ENCODE measurements at places on chromosomes 6 and 20.

GRCh38 chr20:37920270-37920669 is 17.3 kb downstream of the VSTM2L start:
- DNase-seq: no peak

GRCh38 chr20:2693286-2694007 is 867 bp downstream of the EBF4 start:
- DNase-seq: no peak

DNA sequence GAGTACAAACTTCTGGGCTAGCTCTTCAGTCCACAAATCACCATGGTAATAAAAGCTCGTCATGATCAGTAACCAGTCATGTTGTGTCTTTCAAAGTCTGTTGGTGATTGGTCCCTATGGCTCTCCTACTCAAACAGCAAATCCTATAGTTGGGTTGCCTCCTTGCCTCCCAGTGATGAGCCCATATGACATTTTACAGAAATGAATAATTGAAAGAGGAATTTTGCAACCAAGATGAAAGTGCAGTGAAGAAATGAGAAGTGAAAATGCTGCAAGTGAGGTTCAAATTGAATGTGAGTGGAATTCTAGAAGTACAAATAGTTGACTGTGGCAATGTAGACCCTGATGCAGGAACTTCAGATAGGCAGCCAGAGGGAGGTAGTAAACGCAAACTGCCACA is 5.1 kb upstream of the SIRPD start:
- DNase-seq: no peak

- DNase-seq: no peak
Observed at GRCh38 chr6:16756660-16757255, 4.5 kb downstream of the ATXN1 start.

- DNase-seq: no peak
Observed at GRCh38 chr6:56708810-56709597, 66.3 kb upstream of the DST start.

GRCh38 chr6:12709556-12710232 is 6.9 kb upstream of the PHACTR1 start:
- no peak for DNase-seq

GRCh38 chr20:22438346-22438745 is 146.0 kb downstream of the FOXA2 start:
- DNase-seq: no peak

DNA sequence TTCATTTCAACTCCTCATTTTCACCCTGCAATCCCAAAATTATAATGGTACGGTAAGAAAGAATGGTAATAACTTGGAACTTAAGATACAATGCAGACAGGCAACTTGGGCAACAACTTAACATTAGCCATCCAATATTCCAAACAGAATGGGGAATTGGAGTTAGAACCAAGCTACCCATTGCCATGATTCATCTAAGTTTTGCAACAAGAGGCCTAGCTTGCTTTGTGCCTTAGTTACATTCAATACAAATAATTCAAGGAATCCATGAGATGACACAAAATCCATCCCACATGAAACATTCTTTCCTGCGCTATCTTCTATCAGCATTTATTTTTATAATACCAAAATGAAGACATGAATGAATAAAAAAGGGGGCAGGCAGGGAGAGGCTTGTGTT is 28.4 kb downstream of the DCDC2 start:
- DNase-seq: no peak

- DNase-seq: no peak
Observed at GRCh38 chr6:35181308-35181932, 32.3 kb upstream of the SCUBE3 start.

DNA sequence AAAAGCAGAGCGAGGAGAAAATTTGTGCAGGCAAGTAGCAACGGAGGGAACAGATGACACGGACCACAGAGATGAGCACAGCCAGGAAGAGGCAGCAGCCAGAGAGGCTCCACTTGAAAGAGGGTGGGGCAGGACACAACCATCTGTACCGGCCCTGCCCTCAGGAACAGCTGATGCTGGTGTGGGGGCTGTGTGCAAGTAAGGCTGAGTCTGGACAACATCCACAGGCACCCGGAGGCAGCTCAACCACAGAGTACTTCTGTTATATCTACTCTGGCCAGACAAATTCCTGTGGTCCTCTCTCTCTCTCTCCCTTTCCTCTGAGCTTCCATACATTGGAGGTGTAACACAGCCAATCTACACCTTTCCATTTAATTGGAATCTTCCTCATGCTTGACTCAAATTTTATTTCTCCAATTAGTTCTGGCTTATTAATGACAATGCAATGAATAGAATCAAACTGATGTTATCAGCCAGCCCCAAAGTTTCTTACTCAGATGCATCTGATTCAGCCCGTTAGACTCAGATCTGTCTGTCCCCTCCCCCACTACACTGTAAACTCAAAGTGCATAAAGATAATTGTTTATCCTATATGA is 24.9 kb downstream of the KIF13A start:
- DNase-seq: no peak

- DNase-seq: no peak
Observed at GRCh38 chr20:6697228-6697972, 70.1 kb upstream of the BMP2 start.

DNA sequence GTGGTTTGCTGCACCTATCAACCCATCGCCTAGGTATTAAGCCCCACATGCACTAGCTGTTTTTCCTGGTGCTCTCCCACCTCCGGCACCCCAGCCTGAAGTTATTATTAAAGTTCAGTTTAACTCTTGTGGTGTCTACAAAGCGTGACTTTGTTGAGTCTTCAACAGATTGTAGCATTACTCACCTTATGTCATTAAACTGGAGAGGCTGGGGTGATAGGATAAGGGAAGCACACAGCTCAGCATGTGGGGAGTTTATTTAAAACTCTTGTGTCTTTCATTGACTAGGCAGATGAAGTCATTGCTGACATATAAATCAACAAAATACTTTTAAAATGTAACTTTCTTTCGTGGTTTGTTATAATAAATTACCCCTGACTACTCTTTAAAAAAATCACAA is 84.7 kb upstream of the GCM1 start:
- DNase-seq: no peak

DNA sequence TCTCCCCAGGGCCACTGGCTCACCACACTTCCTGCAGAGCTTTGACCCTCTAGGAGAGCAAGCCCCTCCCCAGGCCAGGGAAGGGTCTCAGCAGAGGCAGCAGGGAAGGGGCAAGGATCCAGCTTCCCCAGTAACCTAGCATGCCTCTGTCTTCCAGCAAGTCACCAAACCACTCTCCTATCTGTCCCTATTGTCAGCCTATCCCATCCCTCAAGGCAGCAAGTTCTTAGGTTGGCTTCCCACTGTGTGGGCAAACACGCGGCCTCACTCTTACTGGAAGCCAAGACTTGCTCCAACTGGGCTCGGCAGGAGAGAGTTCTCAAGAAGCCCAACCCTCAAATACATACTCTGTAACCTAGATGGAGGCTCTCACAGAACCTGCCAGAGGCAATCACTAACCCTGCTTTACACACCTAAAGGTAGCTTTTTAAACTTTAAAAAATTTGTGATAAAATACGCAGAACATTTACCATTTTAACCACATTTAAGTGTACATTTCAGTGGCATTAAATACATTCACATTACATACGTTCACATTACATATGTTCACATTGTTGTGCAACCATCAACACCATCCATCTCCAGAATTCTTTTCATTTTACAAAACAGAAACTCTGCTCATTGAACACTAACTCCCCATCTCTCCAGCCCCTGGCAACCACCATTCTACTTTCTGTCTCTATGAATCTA is 58.5 kb downstream of the MRPL14 start:
- no peak for DNase-seq

DNA sequence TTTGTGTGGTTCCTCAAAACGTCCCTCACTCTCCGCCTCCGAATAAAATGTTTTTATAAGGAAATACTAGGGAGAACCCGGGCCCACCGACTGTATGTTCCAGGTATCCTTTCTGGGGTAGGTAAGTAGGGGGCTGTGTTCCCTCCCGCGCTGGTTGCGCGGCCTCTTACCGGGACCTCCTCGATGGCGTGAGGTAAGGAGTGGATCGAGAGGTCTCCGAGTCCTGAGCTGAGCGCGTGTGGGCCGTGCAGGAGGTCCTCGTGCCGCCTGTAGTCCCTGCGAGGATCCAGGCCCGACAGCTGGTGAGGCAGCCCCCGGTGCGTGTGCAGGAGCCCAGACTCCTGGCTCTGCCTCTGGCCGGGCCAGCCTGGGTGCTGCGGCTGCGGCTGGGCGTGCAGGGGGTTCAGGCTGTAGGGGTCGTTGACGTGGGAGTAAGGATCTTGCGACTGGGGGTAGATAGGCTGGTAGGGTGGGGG is 5.1 kb downstream of the TFAP2A start:
- DNase-seq: no peak

DNA sequence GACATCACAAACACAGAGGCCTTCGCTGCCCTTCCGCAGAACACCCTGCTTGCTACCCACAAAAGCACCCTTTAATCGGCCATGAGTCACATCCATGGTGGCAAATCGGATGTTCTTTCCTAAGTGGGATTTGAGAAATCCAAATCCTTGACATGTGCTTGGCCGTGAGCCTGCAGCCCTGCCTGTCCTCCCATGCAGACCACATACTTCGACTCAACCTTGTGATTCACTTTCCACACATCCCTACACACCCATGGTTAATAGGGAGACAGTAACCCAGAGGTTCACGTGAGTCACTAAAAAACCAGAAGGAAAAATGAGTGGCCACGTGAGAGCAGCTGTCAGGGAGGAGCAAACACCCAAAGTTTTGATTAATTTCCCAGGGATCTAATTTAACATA is 19.4 kb downstream of the RAMACL start:
- DNase-seq: no peak

GRCh38 chr20:49966861-49967260 is 15.9 kb upstream of the SNAI1 start:
- DNase-seq: no peak

DNA sequence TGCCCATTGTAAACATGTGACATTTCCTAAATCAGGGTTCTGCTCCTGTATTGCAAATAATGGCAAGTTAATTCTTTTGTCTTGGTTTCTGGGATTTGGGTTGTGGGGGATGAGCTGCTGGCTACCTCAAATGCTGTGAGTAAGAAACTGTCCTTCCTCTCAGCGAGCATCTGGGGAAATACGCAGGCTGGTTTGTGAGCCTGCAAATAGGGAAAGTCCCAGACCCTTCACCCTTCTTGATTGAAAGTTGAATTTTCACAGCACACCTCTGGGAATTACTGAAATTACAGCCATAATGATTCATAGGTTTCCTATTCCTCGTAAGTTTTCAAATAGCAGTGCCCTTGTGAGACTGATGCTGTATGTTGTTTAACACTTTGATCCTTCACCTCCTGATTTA is 138.1 kb downstream of the TBXT start:
- no peak for DNase-seq

- DNase-seq: no peak
Observed at GRCh38 chr6:144266091-144266649, 19.0 kb upstream of the UTRN start.

- DNase-seq: no peak
Observed at GRCh38 chr6:36839749-36840431, 646 bp upstream of the CPNE5 start.
